ENCODE measurements at places on chromosomes 2 and 18. TPM values are rescaled to one million over a fixed set of nuclear protein-coding genes. Genes with fewer than 3 reads are reported as not detected.

DNA sequence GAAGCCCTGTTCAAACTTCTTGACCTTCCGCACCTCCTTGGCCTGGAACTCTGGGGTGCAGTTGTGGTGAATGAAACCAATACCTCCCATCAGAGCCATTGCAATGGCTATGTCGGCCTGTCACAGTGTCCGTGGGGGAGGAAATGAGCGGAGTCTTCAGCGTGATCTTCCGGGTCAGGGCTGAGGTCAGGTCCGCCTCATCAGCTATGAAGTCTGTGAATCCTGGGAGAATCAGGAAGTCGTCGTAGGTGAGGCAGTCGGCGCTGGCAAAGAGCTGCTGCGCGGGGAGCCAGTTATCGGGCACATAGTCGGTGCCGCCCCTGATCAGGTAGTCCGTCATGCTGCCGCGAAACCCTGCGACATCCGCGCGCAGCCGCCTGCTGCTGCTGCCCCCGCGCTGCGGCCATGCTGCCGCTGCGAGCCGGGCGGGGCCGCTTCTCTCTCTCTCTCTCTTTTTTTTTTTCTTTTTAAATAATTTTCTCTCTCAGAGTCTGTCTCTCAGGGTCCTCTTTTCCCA, 154.1 kb upstream of the ZSWIM2 start:
- H3K27me3 ChIP-seq = no peaks in the 10 kb centered on the region
- H3K4me3 ChIP-seq = no peak overlapping the region
- H3K4me1 ChIP-seq = no peaks in the 10 kb centered on the region
- no peak for DNase-seq
- H3K27ac ChIP-seq = no peak overlapping the region
- no peaks in the 10 kb centered on the region for H3K36me3 ChIP-seq

Gene ERICH2
- not detected for total RNA-seq

GRCh38 chr2:224449212-224450147, 47.6 kb upstream of the FAM124B start:
- DNase-seq = no peak
- H3K4me3 ChIP-seq = no peak overlapping the region
- H3K27ac ChIP-seq = no peak overlapping the region
- H3K36me3 ChIP-seq = no peaks in the 10 kb centered on the region

DNA sequence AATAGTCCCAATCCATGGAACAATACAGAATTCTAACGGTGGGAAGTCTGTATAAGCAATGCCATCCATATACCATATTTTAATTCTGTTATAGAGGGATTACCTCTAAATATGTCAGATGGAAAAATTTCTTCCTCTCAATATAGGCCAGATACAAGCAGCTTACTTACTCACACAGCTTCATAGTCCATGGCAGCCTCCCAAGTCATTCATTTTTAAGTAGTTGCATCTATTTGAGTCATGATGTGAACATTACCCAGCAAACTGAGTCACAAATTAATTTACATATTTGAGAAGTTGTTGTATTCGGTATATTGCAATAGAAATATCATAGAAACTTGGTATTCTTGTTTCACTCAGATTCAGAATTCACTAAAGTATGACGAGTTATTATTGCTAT, 20.3 kb downstream of the TBR1 start:
- no peak overlapping the region for H3K27ac ChIP-seq
- no peaks in the 10 kb centered on the region for H3K4me1 ChIP-seq
- H3K4me3 ChIP-seq = no peak overlapping the region
- no peaks in the 10 kb centered on the region for H3K36me3 ChIP-seq
- peaks cover 46% of the 10 kb centered on the region for H3K27me3 ChIP-seq
- DNase-seq = no peak

Gene BOLL
- not detected for total RNA-seq

DNA sequence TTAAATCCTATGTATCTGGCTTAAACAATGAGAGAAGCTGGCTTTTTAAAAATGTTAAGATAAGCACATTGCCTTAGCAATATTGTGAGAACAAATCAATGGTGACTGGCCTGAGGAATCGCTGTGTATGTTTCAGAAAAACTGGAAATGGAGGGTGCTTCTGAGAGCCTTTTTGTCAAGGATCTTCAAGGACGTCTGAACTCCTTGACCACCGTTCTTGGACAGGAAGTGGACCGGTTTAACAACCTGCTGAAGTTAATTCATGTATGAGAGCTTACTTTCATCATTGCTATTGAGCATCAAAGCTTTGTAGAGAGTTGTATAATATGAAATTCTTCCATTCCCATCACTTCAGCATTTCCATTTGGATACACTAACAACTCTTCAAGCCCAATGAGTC, 72.6 kb downstream of the TRABD2A start:
- H3K27ac ChIP-seq = no peak overlapping the region
- no peaks in the 10 kb centered on the region for H3K36me3 ChIP-seq
- DNase-seq = no peak
- H3K4me3 ChIP-seq = no peak overlapping the region

- no peak overlapping the region for H3K27ac ChIP-seq
- DNase-seq = no peak
- no peaks in the 10 kb centered on the region for H3K27me3 ChIP-seq
- no peaks in the 10 kb centered on the region for H3K4me1 ChIP-seq
- no peaks in the 10 kb centered on the region for H3K36me3 ChIP-seq
- H3K4me3 ChIP-seq = no peak overlapping the region
Measured at GRCh38 chr2:1418566-1418965, 5.3 kb downstream of the TPO start.

DNA sequence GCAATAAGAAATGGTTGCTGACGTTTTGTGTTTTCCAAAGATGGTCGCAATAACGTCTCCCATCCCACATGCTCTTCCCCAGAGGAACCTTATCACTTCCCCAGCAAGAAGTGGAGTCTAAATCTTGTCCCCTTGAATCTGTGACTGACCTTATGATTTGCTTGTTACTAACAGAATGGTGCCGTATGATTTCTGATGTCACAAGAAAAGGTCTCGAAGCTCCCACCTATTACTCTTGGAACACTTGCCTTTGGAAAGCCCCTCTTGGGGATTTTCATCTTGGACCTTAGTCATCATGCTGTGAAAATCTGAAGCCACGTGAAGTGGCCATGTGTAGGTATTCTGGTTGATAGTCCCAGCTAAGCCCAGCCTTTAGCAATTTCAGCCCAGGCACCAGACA, 86.2 kb upstream of the GLS start:
- no peaks in the 10 kb centered on the region for H3K4me1 ChIP-seq
- no peaks in the 10 kb centered on the region for H3K27me3 ChIP-seq
- H3K4me3 ChIP-seq = no peak overlapping the region
- H3K36me3 ChIP-seq = no peaks in the 10 kb centered on the region
- H3K27ac ChIP-seq = no peak overlapping the region
- DNase-seq = no peak

GRCh38 chr2:230913406-230914143, 11.5 kb downstream of the GPR55 start:
- H3K27ac ChIP-seq = no peak overlapping the region
- no peak for DNase-seq
- H3K36me3 ChIP-seq = peaks cover 17% of the 10 kb centered on the region
- no peak overlapping the region for H3K4me3 ChIP-seq
- no peaks in the 10 kb centered on the region for H3K27me3 ChIP-seq
- peaks cover 7% of the 10 kb centered on the region for H3K4me1 ChIP-seq

- no peaks in the 10 kb centered on the region for H3K36me3 ChIP-seq
- peaks cover 24% of the 10 kb centered on the region for H3K4me1 ChIP-seq
- H3K27me3 ChIP-seq = no peaks in the 10 kb centered on the region
- H3K27ac ChIP-seq = no peak overlapping the region
Measured at GRCh38 chr2:223936862-223937326, 8.2 kb downstream of the WDFY1 start.

- no peak for DNase-seq
- H3K27ac ChIP-seq = no peak overlapping the region
- H3K27me3 ChIP-seq = no peaks in the 10 kb centered on the region
Measured at GRCh38 chr2:10466801-10467200, 18.7 kb upstream of the ODC1 start.

GRCh38 chr18:26307161-26307773, 81.0 kb downstream of the TAF4B start:
- no peaks in the 10 kb centered on the region for H3K27me3 ChIP-seq
- no peaks in the 10 kb centered on the region for H3K4me1 ChIP-seq
- no peak overlapping the region for H3K4me3 ChIP-seq
- H3K27ac ChIP-seq = no peak overlapping the region

DNA sequence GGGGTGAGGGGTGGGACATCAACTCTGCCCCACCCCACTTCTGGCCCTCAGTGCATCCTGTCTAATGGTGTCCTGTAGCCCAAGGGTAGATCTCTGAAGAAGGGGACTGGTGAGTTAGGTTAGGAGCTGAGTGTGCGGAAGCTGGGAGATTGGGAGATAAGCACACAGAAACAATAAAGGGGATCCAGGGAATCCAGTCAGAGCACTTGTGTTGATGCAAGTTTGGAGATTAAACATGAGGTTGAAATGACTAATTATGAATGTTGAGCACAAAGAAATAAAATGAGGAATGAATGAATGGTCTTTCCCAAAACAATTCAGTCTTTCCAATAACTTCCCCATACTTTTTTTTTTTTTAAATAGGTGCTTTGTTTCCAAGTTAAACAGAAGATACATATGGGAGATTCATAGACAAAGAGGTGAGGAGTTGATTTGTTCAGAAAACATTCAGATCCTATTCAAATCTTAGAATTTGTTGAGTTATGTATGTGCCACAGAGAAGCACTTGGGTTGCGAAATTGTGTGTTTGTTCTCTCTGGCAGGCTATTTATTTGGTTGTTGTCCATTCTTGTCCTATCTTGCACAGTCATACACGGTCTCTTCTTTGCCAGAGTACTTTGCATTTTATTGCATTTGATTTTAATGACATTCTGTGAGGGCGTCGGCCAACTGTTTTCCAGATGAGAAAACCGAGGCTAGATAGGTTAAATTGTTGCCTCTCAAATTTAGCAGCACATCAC, 31.6 kb upstream of the NABP1 start:
- no peak overlapping the region for H3K27ac ChIP-seq
- no peaks in the 10 kb centered on the region for H3K4me1 ChIP-seq

DNA sequence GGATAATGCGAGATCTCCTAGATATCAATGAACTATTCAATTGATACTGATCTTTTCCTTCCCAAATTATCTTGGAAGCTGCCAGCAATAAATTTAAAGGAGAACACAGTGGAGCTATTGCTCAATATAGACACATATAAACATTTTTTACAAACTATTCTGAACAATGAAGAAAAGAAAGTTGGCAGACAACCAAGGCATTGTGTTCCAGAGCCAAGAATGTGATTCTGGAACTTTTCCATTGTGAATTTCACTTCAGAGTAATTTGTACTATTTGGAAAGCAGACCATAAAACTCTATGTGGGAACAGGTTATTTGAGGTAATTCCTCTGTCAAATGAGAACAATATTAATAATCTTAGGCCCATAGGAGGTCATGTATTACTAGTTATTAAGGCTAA, 588.2 kb downstream of the IRS1 start:
- H3K27me3 ChIP-seq = no peaks in the 10 kb centered on the region
- H3K4me3 ChIP-seq = no peak overlapping the region
- no peaks in the 10 kb centered on the region for H3K4me1 ChIP-seq
- no peak for DNase-seq
- H3K27ac ChIP-seq = no peak overlapping the region

Gene DNPEP
- total RNA-seq = 99.9 TPM

- no peak overlapping the region for H3K4me3 ChIP-seq
- H3K27me3 ChIP-seq = no peaks in the 10 kb centered on the region
- H3K36me3 ChIP-seq = no peaks in the 10 kb centered on the region
- no peaks in the 10 kb centered on the region for H3K4me1 ChIP-seq
Measured at GRCh38 chr18:22723773-22724172, 209.4 kb upstream of the RBBP8 start.

Gene EIF5B
- total RNA-seq = 27.8 TPM

Gene CFAP53
- total RNA-seq = 0.33 TPM

DNA sequence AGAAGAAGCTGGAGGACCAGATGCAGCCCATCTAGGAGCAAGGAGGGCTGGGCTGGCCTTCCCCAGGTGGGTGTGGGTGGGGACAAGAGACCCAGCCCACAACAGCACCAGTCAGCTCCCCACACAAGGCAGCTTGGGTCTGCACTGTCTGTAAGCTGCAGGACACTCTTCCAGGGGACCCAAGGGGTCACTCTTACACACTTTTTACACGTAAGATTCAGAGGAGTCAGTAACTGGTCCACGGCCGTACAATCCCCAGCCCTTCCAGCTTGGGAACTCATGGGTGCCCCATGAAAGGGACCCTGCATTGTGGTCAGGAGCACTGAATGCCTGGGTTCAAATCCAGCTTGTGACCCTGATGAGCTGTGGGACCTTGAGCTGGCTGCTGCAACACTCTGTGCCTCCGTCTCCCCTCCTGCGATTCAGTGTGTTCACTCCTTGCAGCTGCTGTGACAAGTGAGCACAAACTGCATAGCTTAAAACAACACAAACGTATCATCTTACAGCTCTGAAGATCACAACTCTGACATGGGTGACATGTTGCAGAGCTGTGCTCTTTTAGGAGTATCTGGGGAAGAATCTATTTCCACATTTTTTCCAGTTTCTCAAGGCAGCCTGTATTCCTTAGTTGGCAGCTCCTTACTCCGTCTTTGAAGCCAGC, 11.1 kb upstream of the SLC66A3 start:
- H3K36me3 ChIP-seq = no peaks in the 10 kb centered on the region
- DNase-seq = no peak
- H3K27me3 ChIP-seq = no peaks in the 10 kb centered on the region
- H3K4me3 ChIP-seq = no peak overlapping the region

DNA sequence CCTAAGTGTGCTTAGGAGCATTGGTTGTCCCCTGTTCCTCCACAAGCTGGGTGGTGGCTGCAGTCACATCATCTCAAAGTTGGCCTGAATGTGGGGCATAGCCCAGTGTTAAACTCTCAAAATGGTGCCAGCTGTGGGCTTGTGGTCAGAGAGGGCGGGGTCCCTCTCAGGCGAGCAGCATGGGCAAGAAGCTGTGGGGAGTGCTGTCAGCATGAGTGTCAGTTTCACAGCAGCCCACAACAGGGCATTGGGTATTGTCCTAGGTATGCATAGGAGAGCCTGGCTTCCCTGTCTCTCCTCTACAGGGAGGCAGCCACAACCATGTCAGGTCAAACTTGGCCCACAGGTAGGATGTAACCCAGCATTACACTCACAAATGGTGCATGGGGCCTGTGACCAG, 285.6 kb upstream of the THSD7B start:
- no peaks in the 10 kb centered on the region for H3K36me3 ChIP-seq
- no peaks in the 10 kb centered on the region for H3K4me1 ChIP-seq
- no peak overlapping the region for H3K4me3 ChIP-seq

DNA sequence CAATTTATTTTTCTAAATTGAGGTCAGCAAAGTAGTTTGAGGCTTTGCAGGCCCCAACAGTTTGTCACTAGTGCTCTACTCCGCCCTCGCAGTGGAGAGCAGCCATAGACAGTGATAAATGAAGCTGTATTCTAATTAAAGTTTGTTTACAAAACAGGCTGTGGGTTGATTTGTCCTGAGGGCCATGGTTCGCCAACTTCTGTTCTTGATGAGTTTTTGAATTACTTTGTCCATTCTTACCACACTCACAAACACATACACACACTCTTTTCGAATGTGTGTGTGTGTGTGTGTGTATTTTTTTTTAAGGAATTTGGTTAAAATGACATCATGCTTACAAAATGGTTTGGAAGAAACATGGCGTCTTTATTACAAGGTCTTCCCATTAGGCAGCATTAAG, 68.6 kb downstream of the MTCL1 start:
- H3K27me3 ChIP-seq = no peaks in the 10 kb centered on the region
- no peaks in the 10 kb centered on the region for H3K36me3 ChIP-seq
- H3K4me3 ChIP-seq = no peak overlapping the region
